Activated naive CD4-positive, alpha-beta T cell treated with anti-CD3 and anti-CD28 coated beads, Interleukin-2, amount 10 ng/mL, durations not matched to agents 5 hours and 36 hours (primary cell): ENCODE measurements at places on chromosomes 11 and 22. TPM values are rescaled to one million over a fixed set of nuclear protein-coding genes. Genes with fewer than 3 reads are reported as not detected.

The MRGPRX4 gene
- not detected for total RNA-seq

The VPREB1 gene
- not detected for total RNA-seq

The FOLR3 gene
- total RNA-seq = not detected

The UBQLN3 gene
- not detected for total RNA-seq

The USH1C gene
- total RNA-seq = not detected
